ENCODE measurements at places on chromosomes 4 and X.

GRCh38 chr4:42416017-42416416 lies 18.7 kb downstream of the SHISA3 start:
- no peak for DNase-seq

DNA sequence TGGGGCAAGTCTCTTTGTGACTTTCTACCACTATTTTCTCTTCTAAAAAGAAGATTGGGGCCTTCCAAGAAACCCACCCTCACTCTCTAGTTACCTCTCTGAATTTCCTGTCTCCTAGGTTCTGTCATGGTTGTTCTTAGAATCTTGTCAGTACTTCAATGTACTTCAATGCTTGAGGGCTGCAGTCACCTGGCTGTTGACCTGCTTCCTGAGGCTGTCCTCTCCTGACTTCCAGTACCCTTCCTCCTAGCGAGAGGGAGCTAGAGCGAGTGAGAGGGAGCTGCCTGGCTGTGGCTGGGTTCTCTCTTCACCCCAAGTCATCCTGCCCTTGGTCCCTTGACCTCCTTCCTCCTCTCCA lies 17.7 kb downstream of the CD99L2 start:
- no peak for DNase-seq

DNA sequence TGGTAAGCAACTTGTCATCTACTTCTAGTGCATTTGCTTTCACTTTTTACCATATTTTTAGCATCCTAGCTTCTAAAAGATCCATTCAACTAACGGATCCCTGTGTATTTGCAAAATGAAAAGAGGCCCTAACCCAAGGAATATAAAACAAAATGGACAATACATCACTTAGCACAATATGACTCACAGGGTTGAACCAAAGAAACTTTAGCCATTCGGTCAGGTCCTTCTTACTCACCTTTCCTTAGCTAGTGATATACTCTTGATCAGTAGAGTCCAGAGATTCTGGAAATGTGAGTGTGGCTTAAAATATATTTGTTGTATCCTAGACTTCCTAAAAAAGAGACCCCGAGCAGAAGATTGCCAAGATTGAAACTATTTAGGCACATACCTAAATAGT lies 19.5 kb downstream of the TMPRSS11E start:
- no peak for DNase-seq

- no peak for DNase-seq
Observed at GRCh38 chrX:22652596-22652995, 347.2 kb upstream of the DDX53 start.

DNA sequence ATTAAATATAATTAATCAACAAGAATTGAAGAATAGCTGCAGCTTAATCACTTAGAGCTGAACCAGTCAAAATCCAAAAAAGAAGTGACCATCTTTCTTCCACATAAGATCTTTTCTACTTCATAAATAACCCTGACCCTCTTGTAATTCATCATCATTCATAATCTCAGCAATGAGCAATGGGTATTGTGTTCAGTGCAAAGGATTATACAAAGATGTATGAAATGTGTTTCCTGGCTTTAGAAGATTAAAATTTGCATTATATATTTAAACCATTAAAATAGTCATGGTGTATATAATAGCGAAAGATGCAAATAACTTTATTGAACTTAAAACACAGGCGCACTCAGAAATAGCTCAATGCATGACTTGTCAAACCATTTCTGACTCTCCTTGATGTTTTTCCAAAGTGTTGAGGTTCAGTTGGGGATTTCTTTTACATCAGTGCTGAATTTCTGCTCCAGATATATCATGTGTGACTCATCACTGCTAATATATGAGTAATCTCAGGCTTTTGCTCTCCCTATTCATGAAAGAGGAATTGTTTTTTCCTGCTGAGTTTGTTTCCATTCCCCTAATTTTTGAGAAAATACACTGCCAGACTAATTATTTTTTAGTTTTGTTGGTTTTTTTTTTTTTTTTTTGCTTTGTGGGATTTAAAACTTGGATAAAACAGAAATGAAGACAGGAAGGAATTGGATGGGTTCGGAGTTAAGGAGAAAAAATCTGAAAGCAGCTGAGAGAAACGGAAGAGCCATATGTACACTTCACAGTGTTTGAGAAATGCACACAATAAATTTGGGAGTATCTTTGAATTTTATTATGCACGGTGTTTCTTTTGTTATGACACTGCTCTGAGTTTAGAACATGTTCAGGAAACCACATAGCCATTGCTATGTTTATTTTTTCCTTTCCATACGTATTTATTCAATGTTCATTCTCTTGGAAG lies 290.1 kb upstream of the PCDH7 start:
- DNase-seq: no peak

Data from stimulated activated CD4-positive, alpha-beta T cell treated with anti-CD3 and anti-CD28 coated beads, Interleukin-15, amount 100 ng/mL, for 1 hour (primary cell).